ENCODE measurements at places on chromosomes 1 and 21.

- DNase-seq, result no peak
These were observed 222.9 kb upstream of the RAB4A start for GRCh38 chr1:229047840-229048620.

DNA sequence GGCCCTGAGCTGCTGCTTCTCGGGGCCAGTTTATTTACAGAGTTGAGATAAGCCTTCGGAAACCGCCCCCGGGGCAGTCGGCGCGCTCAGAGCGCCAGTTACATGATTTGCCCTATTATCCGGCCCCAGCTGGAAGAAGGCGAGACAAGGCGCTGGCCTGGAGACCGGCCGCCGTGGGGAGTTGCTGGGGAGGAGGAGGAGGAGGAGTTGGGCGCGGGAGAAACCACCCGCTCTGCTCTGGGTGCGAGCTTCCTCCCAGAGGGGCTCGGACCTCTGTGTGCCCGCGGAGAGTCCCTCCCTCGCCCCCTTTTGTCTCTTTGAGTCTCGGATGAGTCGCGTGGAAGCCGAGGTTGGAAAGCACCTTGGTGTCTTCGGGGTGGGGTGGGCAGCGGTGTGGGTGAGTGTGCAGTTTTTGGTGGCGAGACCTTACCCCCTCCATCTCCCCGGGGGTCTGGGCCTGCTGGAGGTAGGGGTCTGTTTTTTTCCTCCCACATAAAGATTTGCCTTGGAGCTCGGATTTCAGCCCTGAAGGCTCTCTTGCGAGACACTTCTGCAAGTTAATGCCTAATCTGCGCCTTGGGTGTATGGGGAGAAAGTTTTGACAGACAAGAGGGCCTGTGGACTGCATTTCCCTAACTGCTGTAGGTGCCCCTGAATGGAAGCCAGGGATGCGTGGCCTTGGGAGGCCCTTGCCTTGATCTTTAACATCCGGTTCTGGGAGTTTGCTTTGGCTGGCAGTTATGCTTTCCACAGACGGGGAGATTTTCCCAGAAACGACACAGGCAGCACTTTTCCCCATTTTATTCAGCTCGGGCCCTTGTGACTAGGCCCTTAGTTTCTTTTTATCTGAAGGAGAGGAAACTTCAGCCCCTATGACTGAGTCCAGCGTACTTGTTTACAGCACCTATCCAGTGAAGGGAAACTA is 80.0 kb downstream of the NDUFS5 start:
- peak; percentile 55 for DNase-seq

- no peak for DNase-seq
These were observed 7.5 kb upstream of the PYCR2 start for GRCh38 chr1:225931270-225932136.

GRCh38 chr1:184116287-184116686 is 64.8 kb downstream of the TSEN15 start:
- DNase-seq, result no peak

Data from NCI-H1105 treated with DMSO at 0.1 percent for 48 hours (cell line).